ENCODE measurements at places on chromosomes 5 and 9.
A peak's percentile ranks its signal among the peaks of the same experiment; 100 is the strongest.

GRCh38 chr5:154647761-154648145 lies 107.4 kb upstream of the LARP1 start:
- DNase-seq = no peak

DNA sequence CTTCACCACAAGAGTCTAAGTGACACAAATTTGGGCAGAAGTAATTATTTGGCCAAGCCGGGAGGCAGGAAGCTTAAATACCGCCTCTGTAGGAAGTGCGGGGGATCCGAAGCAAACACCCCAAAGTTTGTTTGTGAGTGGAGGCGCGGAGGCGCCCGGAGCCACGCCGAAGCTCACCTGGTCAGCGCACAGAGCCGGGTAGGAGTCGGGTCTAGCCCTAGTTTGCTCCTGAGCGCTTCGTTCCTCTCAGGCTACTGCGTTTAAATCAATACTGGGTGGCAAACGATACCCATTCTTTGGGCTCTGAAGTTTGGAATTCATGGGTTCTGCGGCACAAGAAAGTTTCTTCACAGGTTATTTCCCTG lies 855 bp downstream of the MCC start:
- peak; percentile 55 for DNase-seq

DNA sequence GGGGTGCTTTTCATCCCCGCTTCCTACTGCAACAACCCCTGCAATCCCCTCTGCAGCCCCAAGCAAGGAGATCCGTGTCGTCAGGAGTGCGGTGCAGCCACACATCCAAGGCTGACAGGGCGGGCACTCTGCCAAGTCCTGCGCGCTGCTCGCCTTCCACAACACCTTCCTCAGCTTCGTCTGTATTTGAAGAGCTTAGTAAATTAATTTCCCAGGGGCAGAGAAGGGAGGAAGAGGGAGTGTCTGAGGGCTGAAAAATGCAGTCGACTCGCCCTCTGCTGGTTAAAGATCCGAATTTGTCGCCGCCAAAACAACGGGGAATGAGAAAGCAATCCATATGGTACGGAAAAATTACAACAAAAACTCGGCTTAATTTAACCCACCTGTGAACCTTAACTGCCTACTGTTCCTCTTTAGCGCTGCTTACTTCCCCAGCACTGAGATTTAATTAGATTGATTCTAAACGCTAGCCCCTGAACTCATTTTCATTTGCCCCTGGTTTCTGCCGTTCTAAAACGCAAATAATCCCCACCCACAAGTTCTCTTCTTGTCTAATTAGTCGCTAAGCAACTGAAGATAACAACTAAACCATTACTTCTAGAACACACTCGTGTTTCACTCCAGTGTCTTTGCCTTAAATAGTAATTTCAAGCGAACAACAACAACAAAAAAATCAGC lies 10.9 kb upstream of the PCDHB1 start:
- DNase-seq = peak; percentile 76

DNA sequence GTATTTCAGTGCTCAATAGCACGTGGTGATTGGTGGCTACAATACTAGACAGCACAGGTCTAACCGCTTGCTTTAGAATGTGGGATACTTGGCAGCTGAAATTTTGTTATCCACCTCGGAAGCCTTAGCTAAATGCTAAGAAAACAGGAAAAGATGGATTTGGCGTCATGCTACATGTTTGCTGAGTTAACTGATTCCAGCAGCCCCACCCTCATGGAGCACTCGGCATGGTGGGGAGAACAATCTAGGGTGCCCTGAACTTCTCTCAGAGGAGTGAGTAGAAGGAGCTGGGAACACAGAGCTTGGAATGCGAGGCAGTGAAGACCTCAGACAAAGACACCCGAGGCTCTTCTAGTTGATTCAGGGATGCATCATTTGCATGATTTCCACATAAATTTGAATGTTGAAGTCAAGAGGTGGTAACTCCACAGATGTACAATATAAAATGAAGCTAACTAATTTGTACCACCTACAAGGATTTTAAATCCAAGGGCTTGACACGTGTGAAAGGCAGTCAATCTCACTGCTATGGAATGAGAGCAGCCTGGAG lies 145.1 kb upstream of the FSTL4 start:
- DNase-seq = no peak

- no peak for DNase-seq
These were observed 6.6 kb downstream of the LHX2 start for GRCh38 chr9:124017929-124018729.

- no peak for DNase-seq
These were observed 19.2 kb downstream of the CAPSL start for GRCh38 chr5:35919191-35919590.

- no peak for DNase-seq
These were observed 12.1 kb downstream of the NOTCH1 start for GRCh38 chr9:136533775-136534157.

GRCh38 chr5:8961219-8961618 lies 584.7 kb downstream of the SEMA5A start:
- DNase-seq = no peak

GRCh38 chr5:52839285-52839684 lies 51.6 kb downstream of the ITGA1 start:
- no peak for DNase-seq

- no peak for DNase-seq
These were observed 241.0 kb downstream of the AOPEP start for GRCh38 chr9:94967482-94967881.

Data from ecto neural progenitor cell (in vitro differentiated cells).